Endodermal cell (in vitro differentiated cells): ENCODE measurements at places on chromosomes 2 and 18. TPM values are rescaled to one million over a fixed set of nuclear protein-coding genes. Genes with fewer than 3 reads are reported as not detected.

The CRYGD gene
- total RNA-seq = 1.1 TPM in 1 of 3 replicates, not detected in the others

The TIGD1 gene
- total RNA-seq = 5.4 to 7.6 TPM (median 6.5 TPM) in 3 replicates

The CYP1B1 gene
- 6.3 to 9.4 TPM (median 9.4 TPM) in 3 replicates for total RNA-seq

The LRATD1 gene
- total RNA-seq = 0.95 and 1.1 TPM in 2 replicates

The ABCG5 gene
- total RNA-seq = not detected in 3 replicates

The KCNF1 gene
- total RNA-seq = 15.0 and 17.0 TPM in 2 replicates

The POMC gene
- total RNA-seq = 8.9 to 10.9 TPM (median 10.5 TPM) in 3 replicates

The GPR39 gene
- 9.4 to 10.4 TPM (median 9.9 TPM) in 3 replicates for total RNA-seq

The SH2D6 gene
- 0.68 and 1.3 TPM in 2 replicates for total RNA-seq

The MEP1B gene
- not detected in 2 replicates for total RNA-seq

The CD207 gene
- total RNA-seq = not detected in 3 replicates

The ABCA12 gene
- total RNA-seq = 0.07 TPM in 1 of 3 replicates, not detected in the others

The FAM161A gene
- 13.4 to 18.4 TPM (median 15.1 TPM) in 3 replicates for total RNA-seq

The DNER gene
- total RNA-seq = 0.16 and 0.18 TPM in 2 replicates

The MPP4 gene
- 0.11 and 0.18 TPM in 2 replicates for total RNA-seq

The CGREF1 gene
- 0.20 TPM in 1 of 2 replicates, not detected in the other for total RNA-seq

The IFIH1 gene
- 0.13 and 0.18 TPM in 2 replicates for total RNA-seq

The ZCCHC2 gene
- 9.5 to 14.9 TPM (median 14.4 TPM) in 3 replicates for total RNA-seq

The STARD6 gene
- total RNA-seq = not detected in 2 replicates

The MDH1B gene
- 0.99 to 2.0 TPM (median 1.5 TPM) in 3 replicates for total RNA-seq

The TFPI gene
- total RNA-seq = 26.5 to 42.3 TPM (median 33.0 TPM) in 3 replicates

The LYPD6B gene
- 12.6 and 12.8 TPM in 2 replicates for total RNA-seq

The GPC1 gene
- 29.9 to 41.8 TPM (median 37.8 TPM) in 3 replicates for total RNA-seq

The ADAM17 gene
- total RNA-seq = 44.6 and 49.1 TPM in 2 replicates

The C2orf66 gene
- 0.15 and 0.18 TPM in 2 replicates for total RNA-seq

The MAL gene
- total RNA-seq = not detected in 3 replicates

The KDM3A gene
- 31.9 and 34.4 TPM in 2 replicates for total RNA-seq

The GAD1 gene
- total RNA-seq = 20.8 and 26.3 TPM in 2 replicates

The PJVK gene
- 4.5 to 5.5 TPM (median 4.7 TPM) in 3 replicates for total RNA-seq

The FMNL2 gene
- total RNA-seq = 42.4 and 49.4 TPM in 2 replicates

The GRHL1 gene
- 2.7 and 3.3 TPM in 2 replicates for total RNA-seq

The SCN3A gene
- total RNA-seq = 0.09 and 0.16 TPM in 2 replicates
